ENCODE measurements at places on chromosomes 6 and 20.

GRCh38 chr6:16729183-16729691 is 32.0 kb downstream of the ATXN1 start:
- DNase-seq: no peak

DNA sequence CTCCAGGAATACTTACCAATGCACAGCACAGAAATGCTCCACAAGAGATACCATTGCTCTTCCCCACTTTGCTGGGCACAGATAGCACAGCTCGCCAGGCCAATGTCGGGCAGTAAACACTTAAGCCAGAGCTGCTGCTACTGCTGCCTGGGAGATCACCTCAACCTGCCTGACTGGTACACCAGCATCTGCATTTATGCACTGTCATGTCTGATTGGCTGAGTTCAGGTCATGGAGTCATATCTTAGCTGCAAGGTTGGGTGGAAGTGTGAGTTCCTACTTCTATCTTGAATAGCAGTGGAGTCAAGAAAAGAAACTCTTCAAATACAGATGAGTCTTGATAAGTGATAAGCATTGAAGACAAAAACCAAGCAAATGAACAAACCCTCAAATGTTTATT is 10.9 kb upstream of the ADGRF4 start:
- no peak for DNase-seq

GRCh38 chr6:127188744-127189143 is 70.3 kb downstream of the RSPO3 start:
- DNase-seq: no peak

- DNase-seq: no peak
These were observed 10.1 kb downstream of the IL17F start for GRCh38 chr6:52233975-52234823.

DNA sequence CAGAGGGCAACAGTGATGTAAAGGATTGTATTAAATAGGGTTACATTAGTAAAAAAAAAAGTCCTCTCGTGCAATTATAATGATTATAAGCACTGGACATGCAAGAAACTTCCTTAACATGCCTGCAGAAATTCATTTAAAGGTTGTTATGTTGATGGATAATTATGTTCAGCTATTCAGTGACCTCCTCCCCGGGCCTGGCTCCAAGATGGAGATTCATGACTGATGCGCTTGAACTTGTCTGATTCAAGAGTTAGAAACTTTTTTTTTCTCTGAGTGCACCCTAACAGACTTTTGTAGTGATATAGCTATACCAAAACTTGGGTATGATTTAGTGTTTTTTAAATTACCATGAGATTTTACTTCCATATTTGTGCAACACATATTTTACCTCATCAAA is 1170.0 kb upstream of the CITED2 start:
- DNase-seq: no peak

- no peak for DNase-seq
These were observed 464.5 kb upstream of the MARCKS start for GRCh38 chr6:113392551-113393055.

- DNase-seq: no peak
These were observed 111.0 kb upstream of the TFAP2D start for GRCh38 chr6:50602292-50602691.

DNA sequence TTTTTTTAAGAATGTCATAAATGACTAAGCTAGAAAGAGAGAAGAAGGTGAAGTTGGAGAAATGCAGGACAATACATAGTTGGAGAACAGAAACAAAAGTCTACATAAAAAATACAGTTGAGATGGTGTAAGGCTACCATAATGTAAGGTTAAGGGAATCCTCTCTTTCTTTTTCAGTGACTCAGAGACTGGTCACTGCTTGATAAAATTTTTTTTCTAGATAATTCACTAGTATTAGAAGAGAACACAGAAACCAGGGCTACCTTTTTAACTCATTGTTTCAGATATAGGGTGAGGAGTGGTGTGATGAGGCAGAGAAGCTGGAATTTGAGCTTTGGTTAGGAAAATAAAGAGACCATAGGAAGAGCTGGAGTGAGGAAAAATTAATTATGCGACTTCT is 18.2 kb upstream of the EDN1 start:
- no peak for DNase-seq

DNA sequence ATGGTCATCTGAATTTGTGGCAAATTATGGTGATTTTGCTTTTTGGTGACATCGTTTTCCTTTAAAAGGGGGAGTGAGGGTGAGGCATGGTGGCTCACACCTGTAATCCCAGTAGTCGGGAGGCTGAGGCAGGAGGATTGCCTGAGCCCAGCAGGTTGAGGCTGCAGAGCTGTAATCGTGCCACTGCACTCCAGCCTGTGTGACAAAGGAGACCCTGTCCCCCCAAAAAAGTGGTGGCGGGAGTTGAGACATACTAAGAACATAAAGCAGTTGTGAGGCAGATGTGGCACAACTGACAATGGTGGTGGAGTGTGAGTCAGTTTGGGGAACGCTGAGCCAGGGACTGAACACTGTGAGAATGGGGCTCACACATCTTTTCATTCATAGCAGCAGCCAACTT is 45.5 kb downstream of the ADNP start:
- no peak for DNase-seq

GRCh38 chr6:17599877-17600526 is at the start of gene FAM8A1:
TSS of gene FAM8A1 (plus strand) at chr6:17600302. CDS start at chr6:17600410, 108 bp downstream.
- peak; percentile 84 for DNase-seq

DNA sequence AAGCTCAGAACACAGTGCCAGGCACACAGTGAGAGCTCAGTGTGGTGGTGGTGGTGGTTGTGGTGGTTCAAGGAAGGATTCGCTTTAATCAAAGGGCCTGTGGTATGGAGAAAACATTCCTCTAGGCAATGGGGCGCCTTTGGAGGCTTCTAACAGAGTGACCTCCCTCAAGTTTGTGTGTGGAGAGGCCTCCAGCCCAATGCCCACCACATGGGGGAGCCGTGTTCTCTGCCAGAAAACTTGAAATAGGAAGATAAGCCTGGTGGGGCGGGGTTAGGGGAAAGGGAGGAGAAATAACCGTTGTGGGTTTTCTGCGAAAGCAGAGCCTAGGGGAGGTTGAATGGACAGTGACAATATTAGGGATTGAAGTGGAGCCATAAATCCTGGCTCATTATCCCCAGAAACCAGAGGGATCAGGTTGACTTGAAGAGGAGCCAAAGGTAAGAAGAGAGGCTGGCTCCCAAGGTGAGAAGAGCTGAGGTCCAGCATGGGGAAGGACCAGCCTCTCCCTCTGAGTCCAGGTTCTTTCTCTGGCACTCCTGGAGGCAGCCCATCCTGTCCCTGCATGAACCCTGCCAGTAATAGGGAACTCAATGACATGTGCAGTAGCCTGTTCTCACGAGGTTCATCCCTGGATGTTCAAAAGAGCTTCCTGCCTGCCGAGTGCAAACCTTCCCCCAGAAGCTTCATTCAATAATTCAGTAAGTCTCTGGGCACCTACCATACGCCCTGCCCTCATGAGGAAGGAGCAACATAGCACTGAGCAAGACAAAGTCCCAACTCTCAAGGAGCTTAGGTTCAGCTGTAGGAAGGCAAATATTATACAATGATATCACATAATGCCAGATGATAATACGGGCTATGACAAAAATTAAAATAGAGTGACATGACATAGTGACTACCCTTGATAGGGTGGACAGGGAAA is 51.4 kb downstream of the TGM2 start:
- DNase-seq: no peak

- DNase-seq: no peak
These were observed 10.2 kb downstream of the SENP6 start for GRCh38 chr6:75611702-75612375.

GRCh38 chr6:44954281-44954680 is 373.8 kb upstream of the RUNX2 start:
- DNase-seq: no peak

- no peak for DNase-seq
These were observed 1.2 kb downstream of the SLC17A3 start for GRCh38 chr6:25872814-25873213.

DNA sequence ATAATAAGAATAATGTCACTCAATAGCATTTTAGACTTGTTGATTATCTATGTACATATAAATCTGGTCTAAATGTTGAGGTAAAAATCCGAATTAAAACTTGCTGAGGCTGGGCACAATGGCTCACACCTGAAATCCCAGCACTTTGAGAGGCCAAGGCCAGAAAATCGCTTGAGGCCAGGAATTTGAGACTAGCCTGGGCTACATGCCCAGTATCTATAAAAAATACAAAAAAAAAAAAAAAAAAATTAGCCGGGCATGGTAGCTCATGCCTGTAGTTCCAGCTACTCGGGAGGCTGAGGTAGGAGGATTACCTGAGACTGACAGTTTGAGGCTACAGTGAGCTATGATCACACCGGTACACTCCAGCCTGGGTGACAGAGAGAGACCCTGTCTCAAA is 34.2 kb upstream of the SUPT3H start:
- no peak for DNase-seq

GRCh38 chr20:4020256-4020655 is 4.9 kb upstream of the RNF24 start:
- DNase-seq: no peak

DNA sequence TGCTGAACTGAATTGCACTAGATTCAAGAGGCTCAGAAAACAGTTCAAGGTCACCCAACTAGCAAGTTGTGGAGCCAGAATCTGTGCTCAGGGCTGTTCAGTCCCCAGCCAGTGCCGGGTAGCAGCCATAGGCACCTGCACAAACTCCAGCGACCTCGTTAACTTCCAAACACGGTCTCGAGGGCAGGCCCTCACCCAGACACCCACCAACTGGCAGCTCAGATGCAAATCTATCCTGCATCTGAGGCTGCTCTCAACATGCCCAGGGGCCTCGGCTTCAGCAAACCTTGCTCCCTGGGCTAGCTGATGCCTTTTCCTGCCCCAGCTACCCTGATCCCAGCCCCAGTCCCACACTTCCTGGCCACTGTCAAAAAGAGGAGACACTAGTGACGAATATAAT is 3.7 kb downstream of the JPH2 start:
- no peak for DNase-seq

GRCh38 chr20:6693178-6693807 is 74.2 kb upstream of the BMP2 start:
- DNase-seq: no peak

DNA sequence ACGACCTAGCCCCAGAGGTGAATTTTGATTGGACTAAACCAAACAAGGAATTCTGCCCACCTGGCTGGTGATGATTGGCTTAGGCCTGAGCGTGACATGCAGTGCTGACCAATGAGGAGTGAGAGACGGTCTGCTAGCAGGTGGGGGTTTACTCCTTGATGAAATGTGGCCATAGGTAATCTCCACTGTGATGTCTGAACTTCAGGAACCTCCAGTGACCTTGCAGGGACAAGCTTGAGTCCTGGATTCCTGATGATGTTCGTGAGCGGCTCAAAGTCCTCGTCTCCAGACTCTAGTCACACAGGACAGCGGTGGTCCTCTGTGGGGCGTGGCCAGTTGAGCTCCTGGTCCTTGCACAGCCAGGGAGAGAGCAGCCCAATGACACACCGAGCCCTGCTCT is 8.4 kb downstream of the VSX1 start:
- DNase-seq: no peak

DNA sequence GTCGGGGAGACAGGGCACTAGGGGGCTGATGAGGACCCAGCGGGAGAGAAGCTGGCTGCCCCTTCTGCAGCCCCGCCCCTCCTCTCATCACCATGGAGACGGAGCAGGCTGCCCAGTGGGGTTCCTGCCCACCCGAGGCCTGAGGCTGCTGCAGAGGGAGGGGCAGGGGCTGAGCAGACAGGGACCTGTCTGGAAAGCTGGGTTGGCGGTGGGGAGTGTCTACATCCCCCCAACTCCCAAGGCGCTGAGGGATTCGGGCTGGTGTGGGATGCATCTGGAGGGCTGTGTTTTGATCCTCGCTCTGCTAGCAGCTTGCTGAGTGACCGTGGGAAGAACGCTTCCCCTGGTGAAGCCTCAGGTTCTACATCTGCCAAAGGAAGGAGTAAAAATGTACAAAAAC is 1.2 kb upstream of the BPI start:
- DNase-seq: no peak

DNA sequence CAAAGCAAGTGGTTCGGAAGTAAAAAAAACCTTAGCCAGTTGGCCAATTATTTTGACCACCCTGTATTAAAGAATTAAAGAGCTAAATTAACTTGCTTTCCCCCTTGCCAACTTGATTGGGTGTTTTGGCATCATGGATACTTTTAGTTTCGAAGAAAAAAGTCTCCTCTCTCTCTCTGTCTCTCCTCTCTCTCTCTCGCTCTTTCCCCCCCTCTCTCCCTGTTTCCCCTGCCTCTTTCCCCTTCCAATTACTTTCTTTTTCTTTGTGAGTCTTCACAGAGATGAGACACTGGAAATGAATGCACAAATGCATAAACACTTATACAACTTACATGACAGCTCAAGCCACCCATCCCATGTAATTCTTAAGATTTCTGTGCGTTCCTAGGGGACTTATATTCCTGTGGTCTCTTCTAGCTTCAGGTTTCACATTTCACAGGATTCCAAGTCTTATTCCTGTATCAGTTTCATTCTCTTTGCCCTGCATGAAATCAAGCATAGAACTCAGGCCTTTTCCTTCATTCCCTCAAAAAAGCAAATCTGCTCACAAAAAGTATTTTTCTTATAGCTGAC is 32.9 kb upstream of the EYA4 start:
- DNase-seq: no peak

DNA sequence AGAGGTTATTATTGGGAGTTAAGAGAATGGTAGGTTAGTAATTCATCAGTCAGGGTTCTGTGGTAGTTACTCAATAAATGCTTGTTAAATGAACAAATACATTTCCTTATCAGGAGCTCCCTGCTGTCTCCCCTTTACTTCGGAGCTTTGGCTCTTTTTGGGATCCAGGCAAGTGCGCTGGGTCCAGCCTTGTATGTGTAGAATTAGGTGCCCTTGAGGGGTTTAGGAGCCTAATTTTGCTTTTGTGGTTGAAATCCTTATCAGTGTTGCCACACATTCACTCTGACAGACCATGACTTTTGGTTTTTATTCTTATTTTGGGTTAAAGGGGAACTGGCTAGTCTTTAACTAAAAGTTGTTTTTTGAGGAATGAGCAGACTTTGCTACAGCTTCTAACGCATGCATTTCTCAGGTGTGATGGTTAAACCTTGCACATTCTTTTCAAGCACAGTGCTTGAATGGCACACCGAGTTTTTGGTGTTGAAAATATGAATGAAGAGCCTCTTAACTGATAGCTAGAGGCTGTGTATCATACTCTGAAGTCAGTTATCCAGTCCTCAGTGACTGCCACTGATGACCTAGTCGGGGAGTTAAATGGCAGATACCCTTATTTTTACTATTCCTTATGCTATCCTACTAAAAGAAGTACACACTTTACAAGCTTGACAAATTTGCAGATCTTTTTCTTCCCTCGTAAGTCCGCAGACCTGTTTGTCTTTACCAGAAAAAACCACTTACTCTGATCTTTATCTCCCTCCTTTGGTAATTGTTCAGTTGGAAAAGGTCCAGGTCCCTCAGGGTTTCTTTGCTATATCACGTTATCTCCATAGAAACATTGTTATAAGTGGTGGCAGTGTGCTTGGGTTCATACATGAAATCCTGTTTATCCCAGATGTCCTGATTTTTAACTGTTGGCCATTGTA is 50.7 kb upstream of the PLCG1 start:
- no peak for DNase-seq

- DNase-seq: no peak
These were observed 18.7 kb downstream of the MANEA start for GRCh38 chr6:95596021-95596420.
